NCI-H2081 (cell line): ENCODE measurements at places on chromosomes 7 and 10.
A peak's percentile ranks its signal among the peaks of the same experiment; 100 is the strongest.

GRCh38 chr10:120336911-120337540, 120.0 kb upstream of the PLPP4 start:
- peak; percentile 30 for DNase-seq

- no peak for DNase-seq
Measured at GRCh38 chr10:101902820-101903145, 59.2 kb upstream of the KCNIP2 start.

- peak; percentile 3 for DNase-seq
Measured at GRCh38 chr10:124636271-124636995, 107.7 kb downstream of the FAM53B start.

DNA sequence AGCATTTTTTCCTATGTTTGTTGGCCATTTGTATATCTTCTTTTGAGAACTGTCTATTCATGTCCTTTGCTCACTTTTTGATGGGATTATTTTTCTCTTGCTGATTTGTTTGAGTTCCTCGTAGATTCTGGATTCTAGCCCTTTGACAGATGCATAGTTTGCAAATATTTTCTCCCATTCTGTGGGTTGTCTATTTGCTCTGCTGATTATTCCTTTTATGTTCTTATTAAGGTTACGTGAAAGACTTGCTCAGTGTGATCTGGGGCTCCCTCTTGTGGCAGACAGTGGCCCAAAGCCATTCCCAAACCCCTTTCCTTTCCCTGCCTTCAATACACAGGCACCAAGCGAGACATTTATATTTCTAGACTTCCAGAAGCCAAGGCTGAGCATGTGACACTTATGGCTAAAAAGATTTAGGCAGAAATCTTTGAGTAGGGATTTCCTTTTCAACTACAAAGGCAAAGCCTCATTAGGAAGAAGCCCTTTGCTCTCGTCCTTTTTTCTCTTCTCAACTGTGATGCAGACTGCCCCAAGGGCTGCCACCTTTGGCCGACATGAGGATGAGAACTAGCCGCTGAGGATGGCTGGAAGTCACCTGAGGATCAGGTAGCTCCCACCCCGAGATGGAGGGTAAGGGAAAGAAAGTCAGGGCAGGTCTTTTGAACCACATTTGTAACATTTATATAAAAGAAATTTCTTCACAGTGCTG, 23.6 kb downstream of the ST8SIA6 start:
- DNase-seq: peak; percentile 55

- peak; percentile 41 for DNase-seq
Measured at GRCh38 chr7:29485339-29486190, 78.1 kb upstream of the PRR15 start.

GRCh38 chr10:121796342-121796741, 131.5 kb downstream of the ATE1 start:
- DNase-seq: no peak

DNA sequence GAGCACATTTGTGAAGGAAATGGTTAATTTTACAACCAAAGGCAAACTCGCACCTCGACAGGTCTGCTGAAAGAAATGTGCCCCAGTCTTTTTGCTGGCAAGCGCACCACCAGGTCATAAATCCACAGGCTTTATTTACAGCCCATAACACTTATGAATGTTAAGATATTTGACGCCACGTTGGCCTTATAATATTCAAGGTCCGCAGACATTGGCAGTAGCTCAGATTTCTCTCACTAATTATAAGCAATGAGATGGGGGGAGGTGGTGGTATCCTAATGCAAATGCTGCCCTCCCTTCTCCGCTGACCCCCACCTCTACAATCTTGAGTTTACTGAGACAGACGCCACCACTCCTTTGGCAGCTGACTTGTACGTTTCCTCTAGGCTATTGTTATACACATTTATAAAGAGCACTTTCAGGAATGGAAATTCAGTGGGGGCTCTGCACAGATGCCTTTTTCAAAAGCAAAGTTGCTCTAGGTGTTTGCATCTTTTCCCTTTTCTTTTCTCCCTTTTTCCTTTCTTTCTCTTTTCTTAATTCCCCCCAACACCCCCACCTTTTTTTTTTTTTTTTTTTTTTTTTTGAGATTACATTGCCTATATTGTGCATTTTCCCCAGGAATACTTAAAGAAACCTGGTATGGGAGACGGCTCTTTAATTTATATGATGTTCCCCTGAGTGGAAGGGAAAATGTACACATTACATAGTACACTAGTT, 6.7 kb downstream of the TCF7L2 start:
- peak; percentile 7 for DNase-seq

DNA sequence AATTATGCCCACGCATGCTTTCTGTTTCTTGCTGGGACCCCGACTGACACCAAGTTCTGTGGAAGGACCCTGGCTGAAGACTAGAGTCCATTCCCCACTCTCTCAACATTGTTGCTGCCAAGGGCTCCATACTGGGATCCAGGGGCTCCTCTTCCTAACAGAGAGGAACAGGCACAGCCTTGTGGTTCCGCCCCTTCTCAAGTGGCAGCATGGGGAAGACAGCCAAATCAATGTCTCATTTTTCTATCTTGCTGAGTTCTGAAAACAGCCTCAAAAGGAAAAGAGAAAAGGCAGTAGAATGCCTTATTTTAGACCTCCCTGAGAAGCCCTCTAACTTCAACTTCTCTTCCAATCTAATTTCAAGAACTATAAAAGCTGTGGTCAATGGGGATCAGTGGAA, 23.7 kb upstream of the LAMB1 start:
- no peak for DNase-seq

- DNase-seq: no peak
Measured at GRCh38 chr10:35434533-35434932, 98.2 kb downstream of the CCNY start.

DNA sequence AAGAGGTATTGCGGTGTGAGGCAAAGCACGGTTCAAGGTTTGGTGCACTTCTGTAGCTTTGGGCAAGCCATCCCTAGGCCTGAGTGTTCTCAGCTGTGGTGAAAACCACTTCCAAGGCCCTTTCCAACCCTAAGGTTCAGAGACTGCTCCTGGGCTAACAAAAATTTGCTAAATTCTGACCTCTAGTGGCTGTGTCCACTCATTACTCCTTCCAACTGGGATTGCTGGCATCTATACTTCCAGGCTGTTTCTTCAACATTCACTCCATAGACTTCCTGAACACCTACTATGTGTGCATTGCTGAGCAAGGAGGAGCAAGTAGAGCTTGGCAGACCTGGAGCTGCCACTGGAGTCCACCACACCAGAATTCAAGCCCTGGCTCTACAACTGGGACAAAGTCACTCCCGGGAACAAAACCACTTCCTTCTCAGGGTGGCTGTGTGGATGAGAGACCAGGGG, 29.3 kb upstream of the SH3PXD2A start:
- DNase-seq: peak; percentile 37

DNA sequence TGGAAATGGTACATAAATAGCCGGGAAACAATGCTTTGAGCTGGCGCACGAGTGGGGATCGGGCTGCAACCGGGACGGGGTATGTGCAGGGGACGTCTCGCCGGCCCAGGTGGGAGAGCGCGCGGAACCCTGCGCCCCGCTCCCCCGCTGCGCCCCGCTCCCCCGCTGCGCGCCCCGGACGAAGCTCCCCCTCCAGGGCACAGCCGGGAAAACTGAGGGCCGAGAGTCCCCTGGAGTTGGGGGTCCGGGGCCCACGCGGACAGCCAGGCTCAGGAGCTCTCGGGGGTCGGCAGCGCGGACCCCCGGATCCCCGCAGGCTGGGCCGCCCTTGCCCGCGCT, 514 bp downstream of the RADIL start:
- no peak for DNase-seq

DNA sequence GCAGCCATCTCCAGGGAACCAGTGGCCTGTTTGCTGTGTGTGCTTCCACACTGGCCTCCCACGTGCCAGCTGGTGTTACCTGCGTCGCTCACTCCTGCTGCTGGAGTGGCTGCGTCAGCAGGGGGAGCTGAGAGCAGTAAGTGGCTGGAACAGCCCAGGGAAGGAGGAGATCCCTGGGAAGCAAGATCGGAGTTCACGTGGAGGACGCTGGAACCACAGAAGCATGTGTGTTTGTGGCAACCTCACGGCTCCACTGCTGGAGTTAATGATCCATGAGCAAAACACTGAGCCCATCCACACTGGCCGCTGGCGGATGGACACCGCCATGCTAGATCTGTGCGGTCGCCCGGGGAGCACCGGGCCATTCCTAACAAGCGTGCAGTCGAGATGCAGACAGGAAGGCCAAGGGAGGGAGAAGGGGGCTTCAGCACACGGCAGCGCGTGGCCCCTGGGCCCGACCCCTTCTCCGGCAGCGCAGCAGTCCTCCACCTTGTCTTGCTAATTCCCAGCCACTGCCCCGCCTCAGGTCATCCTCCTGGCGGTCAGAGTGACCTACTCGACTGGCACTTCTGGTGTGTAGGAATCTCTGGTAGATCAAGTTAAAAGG, 68.5 kb upstream of the EEPD1 start:
- DNase-seq: peak; percentile 25

GRCh38 chr7:86592185-86592584, 51.5 kb upstream of the GRM3 start:
- no peak for DNase-seq

- DNase-seq: no peak
Measured at GRCh38 chr7:18547509-18548187, 52.1 kb downstream of the HDAC9 start.

DNA sequence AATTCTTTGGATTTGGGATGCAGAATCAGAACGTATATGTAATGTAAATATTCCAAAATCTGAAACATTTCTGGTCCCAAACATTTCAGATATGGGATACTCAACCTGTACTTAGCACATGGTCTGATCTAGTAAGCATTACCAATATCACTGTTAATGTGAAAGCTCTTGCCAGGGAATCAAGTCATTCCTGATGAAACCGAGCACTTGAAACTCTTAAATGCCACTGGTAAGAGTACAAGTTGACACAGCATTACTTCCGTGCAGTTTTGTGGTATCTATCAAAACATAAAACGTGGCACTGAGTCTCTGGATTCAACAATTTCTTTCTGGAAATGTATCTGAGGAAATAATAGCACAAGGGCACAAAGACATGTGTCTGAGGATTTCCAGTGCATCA, 155.7 kb downstream of the RTKN2 start:
- DNase-seq: no peak

- no peak for DNase-seq
Measured at GRCh38 chr10:3931224-3931623, 146.2 kb upstream of the KLF6 start.

DNA sequence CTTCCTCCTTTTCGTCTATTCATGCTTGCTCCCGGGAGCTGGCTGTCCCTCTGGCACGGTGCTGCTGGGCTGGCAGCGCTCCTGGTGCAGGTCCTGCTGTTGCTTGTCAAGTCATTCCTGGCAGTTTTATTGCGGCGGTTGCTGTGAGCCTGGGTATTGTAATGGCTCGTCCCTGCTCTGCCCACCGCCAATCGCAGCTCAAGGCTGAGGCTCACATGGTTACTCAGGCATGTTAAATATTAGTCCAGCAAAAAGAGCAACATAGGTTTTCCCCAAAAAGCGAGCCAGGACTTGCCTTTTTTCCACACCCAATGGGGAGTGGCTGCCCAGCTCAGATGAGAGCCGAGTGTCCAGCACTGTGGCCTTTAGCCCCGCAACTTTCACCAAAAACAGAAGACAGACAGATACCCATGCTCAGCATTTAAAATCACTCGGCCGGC, 492.9 kb upstream of the FOXK1 start:
- peak; percentile 92 for DNase-seq

- peak; percentile 76 for DNase-seq
Measured at GRCh38 chr7:130425796-130426195, 15.0 kb downstream of the CEP41 start.

- DNase-seq: no peak
Measured at GRCh38 chr10:22801785-22802184, 87.4 kb upstream of the PIP4K2A start.

GRCh38 chr7:23474094-23474828, 4.0 kb upstream of the IGF2BP3 start:
- peak; percentile 100 for DNase-seq

DNA sequence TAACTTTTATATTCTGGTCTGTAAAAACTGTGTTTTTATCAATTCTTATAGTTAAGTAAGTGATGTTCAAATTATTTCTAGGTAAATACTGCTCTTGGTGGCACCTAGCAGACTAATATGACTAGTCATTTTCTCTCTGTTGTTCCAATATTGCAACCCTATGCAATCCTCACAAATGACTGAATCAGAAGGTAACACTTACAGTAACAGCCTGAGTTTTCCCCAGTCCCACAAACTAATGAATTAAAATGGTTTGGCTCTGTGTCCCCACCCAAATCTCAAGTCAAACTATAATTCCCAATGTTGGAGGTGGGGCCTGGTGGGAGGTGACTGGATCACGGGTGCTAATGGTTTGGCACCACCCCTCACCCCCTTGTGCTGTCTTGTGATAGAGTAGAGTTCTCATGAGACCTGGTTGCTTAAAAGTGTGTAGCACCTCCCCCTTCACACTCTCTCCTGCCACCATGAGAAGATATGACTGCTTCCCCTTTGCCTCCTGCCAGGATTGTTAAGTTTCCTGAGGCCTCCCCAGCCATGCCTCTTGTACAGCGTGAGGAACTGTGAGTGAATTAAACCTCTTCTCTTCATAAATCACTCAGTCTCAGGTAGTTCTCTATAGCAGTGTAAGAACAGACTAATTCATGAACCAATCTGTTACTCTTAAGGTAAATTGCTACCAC, 43.5 kb downstream of the MTPN start:
- no peak for DNase-seq

DNA sequence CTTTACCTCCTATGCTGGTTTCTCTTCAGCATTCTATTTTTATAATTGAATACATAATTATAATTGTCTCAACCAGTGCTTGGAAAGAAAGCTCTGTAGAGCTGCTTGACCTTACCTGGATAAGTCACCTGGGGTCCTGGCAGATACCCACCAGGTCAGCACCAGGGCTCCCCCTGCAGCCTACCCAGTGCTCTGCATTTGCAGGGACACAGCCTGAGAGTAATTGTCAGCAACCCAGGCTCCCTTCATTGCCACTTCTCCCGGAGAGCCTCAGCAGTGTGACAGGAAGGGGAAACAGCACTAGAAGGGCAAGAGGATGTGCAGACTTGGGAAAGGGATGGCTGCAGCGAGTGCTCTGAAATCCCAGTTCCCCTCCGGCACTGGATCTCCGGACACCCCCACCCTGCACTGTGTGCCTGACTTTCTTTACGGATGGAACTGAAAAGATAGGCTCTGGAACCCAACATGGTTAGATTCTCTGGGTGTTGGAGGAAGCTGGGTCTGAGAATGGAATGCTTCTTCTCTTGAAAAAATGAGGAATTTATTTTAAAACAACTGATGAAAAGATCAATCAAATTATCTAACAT, 11.4 kb upstream of the PAX4 start:
- peak; percentile 45 for DNase-seq

- no peak for DNase-seq
Measured at GRCh38 chr10:62443866-62444265, 69.7 kb downstream of the ZNF365 start.

GRCh38 chr10:18793951-18794350, 134.7 kb downstream of the ARL5B start:
- no peak for DNase-seq

GRCh38 chr10:23314835-23315239, 29.8 kb downstream of the C10orf67 start:
- peak; percentile 28 for DNase-seq

DNA sequence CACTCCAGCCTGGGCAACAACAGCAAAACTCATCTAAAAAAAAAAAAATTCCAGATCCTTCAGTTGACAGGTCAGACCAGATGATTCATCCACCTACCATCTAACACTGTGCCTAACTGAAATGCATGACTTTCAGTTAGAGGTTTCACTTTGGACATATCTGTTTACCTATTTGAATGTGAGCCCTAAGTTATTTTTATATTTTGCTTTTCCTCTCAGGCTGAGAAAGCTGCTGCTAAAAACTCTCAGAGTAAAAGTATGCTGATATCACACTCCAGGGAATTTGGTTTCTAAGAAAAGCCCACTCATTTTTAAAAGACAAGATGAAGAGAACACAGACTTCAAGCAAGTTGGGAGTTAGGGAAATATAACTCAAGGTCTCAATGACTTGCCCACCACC, 126.0 kb downstream of the SGMS1 start:
- DNase-seq: no peak

- no peak for DNase-seq
Measured at GRCh38 chr10:110209454-110209925, 2.1 kb downstream of the MXI1 start.
